ENCODE measurements at places on chromosomes 2 and 18.

GRCh38 chr2:71473346-71474031 is 20.1 kb downstream of the DYSF start:
- DNase-seq: no peak

GRCh38 chr2:20531633-20532262 is 84.9 kb downstream of the RHOB start:
- DNase-seq: no peak

GRCh38 chr18:79538635-79539034 is 141.0 kb upstream of the CTDP1 start:
- DNase-seq: no peak

DNA sequence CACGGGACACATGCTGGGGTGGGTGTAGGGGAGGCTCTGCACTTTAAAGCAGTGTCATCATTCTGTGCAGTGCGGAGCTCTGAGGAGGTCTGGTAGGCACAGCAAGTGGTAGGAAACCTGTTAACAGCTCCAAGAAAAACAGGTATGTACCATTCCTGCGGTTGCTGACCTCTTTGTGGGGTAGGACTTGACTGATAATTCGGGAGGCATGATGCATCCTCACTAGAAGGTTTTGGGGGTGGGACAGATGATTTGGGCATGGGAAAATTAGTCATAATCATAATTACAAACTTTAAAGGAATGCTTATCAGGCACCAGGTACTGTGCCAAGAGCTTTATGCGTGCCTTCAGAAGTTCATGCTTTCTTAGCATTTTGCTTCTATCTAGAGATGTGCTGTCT is 9.7 kb downstream of the DOK1 start:
- no peak for DNase-seq

- DNase-seq: no peak
Measured at GRCh38 chr2:13260402-13260801, 543.7 kb downstream of the TRIB2 start.

DNA sequence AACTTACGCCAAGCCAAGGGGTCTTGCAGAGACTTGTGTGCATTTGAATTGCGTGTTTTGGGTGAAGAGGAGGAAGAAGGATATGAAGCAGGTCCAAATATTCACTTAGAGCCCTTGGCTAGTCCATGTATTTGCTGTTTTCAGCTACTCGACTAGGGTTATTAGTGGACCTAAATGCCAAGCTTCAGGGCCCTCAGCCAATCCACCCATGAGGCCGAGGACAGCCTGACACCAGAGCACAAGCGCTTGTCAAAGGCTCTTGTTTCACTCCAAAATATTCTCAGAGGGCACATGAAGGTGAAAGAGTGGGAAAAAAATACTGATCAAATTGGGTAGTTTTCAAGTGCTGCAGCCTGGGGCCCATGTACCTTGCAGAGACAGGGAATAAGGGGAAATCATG is 174.8 kb upstream of the ACAA2 start:
- DNase-seq: no peak

DNA sequence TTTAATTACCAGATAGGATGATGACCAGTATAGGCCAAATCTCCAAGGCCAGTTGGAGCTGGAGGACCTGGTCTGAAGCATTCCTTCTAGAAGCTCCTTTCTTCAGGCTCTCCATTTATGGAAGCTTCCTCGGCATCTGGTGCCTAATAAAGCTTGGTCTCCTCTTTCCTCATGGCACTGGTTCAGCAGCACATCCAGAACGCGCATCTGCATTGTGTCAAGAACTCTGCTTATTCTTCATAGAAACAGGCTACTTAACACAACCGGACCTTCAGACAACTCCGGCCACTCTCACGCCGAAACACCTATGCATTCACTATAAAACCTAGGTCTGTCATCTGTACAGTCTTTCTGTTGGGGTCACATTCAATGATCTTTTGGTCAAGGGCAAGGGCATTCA is 99.8 kb downstream of the COL6A3 start:
- DNase-seq: no peak

DNA sequence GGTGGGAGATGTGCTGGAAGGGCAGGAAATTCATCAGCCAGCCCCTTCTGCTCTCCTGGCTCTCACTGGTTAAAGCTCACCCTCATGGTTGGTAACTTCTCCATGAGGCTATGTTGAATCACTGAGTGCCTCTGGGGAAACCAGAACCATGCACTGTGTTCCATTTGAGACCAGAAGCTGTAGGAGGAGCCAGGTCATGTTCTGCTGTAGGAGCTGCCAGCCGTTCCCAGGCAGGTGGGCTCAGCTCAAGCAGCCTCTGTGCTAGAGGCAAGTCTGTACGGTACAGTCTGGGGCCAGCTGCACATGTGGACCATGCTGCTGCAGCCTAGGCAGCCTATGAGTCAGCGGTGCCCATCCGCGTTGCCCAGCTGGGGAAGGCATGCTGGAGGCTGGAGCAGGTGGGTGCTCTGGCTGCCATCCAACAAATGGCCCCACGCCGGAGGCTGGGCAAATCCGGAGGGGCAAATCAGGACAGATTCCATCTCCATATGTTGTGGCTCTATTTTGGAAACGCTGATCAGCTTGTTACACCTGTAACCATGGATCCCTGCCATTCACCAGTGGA is 22.0 kb upstream of the KCNF1 start:
- DNase-seq: no peak

DNA sequence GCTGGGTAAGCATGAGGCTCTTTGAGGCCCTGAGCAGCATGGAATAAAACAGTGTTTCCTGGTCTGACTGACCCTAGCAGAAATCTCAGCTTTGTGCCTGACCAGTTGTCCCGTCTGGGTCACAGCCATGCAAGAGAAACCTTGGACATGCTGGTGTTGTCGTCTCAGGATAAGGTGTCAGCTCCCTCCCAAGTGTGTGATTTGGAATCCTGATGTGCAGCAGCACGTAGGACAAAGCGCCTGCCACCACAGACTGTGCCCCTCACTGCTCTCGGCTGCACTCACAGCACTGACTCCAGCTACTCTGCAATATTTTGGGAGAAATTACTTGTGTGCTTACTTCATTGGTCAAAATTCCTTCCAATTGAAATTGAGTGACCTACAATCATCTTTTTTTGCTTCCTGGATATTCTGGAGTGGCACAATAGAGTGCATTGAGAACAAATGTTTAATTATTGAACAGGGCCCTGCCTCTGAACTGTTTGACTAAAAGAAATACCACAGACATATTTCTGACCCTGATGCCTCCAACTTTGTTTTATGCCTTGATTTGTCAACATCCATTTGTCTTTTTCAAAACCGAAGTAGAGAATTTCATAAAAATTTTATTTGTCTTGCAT is 352.4 kb downstream of the SOCS6 start:
- no peak for DNase-seq

- DNase-seq: no peak
Measured at GRCh38 chr2:54999182-54999581, 51.1 kb downstream of the RTN4 start.

- DNase-seq: no peak
Measured at GRCh38 chr18:76126327-76126726, 368.7 kb downstream of the ZNF516 start.

DNA sequence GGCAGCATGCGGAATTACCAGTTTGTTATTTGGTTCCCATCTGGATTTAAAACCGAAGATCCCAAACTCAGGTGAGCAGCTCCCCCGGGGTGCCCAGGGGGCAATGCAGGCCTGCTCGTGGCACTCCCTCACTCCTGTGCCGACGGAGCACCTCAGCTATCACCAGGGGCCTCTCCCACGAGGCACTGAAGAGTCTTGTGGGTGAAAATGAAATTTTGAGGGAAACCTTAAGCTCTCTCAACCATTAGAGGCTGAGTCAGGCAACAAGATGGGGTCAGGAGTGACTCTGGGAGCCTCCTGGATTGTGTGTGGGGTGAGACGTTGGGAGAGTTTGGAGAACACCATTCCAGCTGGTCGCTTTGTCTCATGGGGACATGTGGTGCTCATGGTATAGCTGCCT is 189.0 kb downstream of the PRKCE start:
- DNase-seq: no peak

DNA sequence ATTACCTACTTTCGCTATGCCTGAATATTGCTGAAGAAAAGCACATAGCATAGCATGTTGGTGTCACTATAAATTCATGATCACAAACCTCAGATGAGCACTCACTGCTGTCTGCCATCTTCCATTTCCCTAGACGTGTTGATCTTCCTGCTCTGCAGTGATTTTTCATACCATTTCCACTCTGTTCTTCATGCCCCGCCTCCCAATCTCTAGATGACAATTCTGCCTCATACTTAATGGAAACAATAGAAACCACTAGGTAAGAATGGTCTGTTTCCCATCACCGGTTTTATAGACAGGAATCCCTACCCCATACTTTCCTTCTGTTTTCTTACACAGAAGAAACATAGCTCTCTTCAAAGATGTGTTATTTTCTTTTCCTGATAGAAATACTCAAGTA is 63.8 kb downstream of the PIK3C3 start:
- DNase-seq: no peak

- DNase-seq: no peak
Measured at GRCh38 chr2:17058772-17059402, 393.3 kb upstream of the CYRIA start.

- no peak for DNase-seq
Measured at GRCh38 chr2:81234711-81235110, 930.2 kb upstream of the LRRTM1 start.

DNA sequence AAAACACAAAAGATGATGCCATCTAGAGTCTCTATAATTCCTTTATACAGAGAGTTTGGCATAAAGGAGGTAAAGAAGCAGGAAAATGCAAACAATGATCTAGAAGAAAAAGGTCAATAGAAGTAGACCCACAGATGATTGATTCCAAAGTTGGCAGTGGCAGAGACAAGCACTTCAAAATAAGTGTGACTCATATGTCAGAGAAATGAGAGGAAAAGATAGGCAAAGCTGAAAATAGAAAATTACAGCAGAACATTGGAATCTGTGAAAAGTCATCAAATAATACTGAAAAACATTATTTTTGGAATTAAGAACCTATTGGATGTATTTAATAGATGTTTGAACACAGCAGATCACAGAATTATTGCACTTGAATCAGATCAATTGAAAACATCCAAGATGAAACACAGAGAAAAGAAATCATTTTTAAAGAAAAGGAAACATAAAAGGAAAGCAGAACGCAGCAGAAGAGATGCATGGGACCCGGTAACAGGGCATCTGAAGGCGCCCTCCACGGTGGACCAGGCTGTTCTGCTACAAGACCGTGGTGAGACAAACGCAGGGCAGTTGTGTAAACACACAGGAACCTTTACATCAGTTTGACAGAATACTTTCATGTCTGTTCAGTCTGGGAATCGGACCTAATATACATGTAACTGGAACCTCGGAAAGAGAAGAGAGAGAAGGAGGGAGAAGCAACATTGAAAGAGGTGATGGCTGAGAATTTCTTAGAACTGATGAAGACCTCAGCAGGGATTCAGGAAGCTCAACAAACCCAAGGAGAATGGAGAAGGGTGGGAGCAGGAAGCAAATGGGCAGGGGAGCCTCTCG is 74.6 kb upstream of the GPC1 start:
- no peak for DNase-seq

- DNase-seq: no peak
Measured at GRCh38 chr2:156826341-156826933, 390.3 kb downstream of the GPD2 start.

DNA sequence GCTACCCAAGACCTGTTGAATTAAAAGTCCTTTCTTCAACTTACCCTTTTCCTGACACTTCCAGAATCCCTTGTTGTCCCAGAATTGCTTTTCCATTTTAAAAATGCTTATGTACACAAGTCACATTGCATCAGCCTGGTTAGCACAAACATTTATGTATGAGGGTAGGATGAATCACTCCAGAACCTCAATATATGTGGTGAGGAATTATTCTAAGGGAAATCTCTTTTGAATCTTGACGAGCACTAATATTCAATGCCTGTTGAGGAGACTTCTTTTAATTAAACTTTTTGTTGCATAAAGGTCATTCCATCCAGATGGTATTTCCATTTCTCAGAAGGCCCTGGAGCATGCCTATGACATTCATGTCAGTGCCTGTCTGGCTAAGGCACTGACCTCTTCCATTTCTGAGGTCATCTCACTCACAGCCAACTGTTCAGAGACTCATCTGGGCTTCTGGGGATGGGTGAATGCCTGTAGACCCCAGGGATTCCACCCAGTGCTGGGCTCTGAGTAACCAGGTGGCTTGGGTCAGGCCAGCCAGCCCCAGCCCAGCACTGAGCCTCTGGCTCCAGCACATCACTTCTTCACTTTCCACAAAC is 28.2 kb downstream of the ACMSD start:
- DNase-seq: no peak

- DNase-seq: peak; percentile 17
Measured at GRCh38 chr2:181104512-181105115, 124.2 kb downstream of the UBE2E3 start.

DNA sequence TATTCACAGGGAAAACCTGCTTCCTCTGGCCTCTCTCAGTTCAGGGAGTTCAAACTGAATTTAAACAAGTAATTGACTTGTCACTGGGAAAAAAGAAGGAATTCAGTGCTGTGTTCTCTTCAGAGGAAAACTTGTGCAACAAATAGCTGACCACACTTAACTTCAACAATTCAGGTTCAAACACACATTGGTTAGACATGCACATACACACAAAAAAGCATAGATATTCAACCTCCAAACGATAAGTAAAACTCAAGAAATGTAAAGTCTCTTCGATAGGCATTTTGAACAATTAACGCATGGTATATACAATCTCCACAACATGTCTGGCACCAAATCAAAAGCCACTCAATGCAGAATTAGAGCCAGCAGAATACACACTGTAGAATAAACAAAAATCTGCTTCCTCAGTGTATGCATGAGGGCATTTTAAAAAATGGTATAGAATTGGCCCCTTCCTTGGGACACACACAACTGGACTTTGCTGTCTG is 269.0 kb downstream of the TCF4 start:
- DNase-seq: no peak

Measured in stimulated activated CD4-positive, alpha-beta T cell treated with anti-CD3 and anti-CD28 coated beads, Interleukin-1b, Interleukin-23, amount 100 ng/mL, for 4 hours (primary cell).